ENCODE measurements at places on chromosomes 1 and 21. TPM values are rescaled to one million over a fixed set of nuclear protein-coding genes. Genes with fewer than 3 reads are reported as not detected.

DNA sequence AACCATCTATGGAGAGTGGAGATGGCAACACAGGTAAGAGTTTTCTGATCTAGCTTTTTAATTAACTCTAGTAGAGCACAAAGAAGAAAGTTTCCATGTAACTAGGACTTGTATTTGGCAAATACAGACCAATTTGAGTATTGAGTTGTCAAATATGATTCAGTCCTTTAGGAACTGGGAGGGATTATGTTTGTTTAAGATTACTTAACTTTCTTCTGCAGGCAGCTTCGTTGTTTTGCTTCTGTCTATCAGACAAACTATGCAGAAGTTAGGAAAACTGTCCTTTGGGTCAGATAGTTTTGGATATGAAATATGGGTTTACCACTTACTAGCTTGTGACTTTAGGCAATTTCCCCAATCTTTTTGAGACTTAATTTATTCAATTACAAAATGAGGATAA is 111.8 kb downstream of the POU2F1 start:
- no peak overlapping the region for H3K27ac ChIP-seq
- no peak for DNase-seq
- H3K4me1 ChIP-seq, result peaks cover 10% of the 10 kb centered on the region
- peaks cover 11% of the 10 kb centered on the region for H3K36me3 ChIP-seq
- no peaks in the 10 kb centered on the region for H3K27me3 ChIP-seq

- no peaks in the 10 kb centered on the region for H3K27me3 ChIP-seq
- H3K36me3 ChIP-seq, result peaks cover 14% of the 10 kb centered on the region
- H3K27ac ChIP-seq, result peak overlapping the region; percentile 100
- no peak for DNase-seq
- peak overlapping the region; percentile 100 for H3K4me3 ChIP-seq
Observed at GRCh38 chr1:23960291-23961020, 828 bp downstream of the PNRC2 start.

- DNase-seq, result no peak
- no peaks in the 10 kb centered on the region for H3K4me1 ChIP-seq
Observed at GRCh38 chr1:156409439-156409838, 40.4 kb downstream of the RHBG start.

DNA sequence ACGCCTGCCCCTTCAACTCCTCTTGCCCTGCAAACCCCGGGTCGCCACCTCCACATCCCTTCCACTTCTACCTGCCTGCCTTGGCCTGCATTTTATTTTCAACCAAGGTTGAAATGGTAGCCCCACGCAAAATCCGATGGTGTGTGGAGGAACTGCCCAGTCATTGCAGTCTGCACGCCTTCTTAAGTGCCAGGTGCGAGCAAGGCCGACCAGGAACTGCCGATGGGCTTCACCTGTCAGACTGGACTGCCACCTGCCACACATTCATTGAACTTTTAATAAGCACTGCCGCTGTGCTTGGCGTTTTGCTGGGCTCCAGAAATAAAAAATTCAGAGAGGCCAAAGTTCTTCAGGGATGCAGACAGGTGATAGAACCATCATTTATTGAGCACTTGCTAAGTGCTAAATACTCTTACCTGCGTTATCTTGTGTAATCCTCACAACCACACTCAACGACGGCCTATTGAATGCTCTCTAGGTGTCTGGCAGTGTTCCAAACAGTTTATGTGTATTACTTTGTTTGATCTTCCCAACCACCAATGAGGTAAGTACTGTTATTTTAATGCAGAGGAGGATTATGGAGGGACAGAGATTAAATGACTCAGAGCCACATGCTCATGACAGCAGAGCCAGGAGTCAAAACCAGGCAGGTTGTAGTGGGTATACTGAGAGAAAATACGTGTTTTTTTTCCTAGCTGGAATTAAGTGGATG is 36.2 kb downstream of the CACHD1 start:
- no peaks in the 10 kb centered on the region for H3K36me3 ChIP-seq
- peak overlapping the region; percentile 85 for H3K4me3 ChIP-seq
- no peak for DNase-seq
- peaks cover 47% of the 10 kb centered on the region for H3K4me1 ChIP-seq

- no peak for DNase-seq
- H3K4me1 ChIP-seq, result peaks cover 23% of the 10 kb centered on the region
- no peaks in the 10 kb centered on the region for H3K36me3 ChIP-seq
- H3K4me3 ChIP-seq, result no peak overlapping the region
- no peak overlapping the region for H3K27ac ChIP-seq
- H3K27me3 ChIP-seq, result peaks cover 47% of the 10 kb centered on the region
Observed at GRCh38 chr1:22267413-22268175, 124.7 kb upstream of the WNT4 start.

The PKLR gene
- 0.57 TPM for total RNA-seq

The CFHR4 gene
- total RNA-seq, result not detected

GRCh38 chr1:33232716-33233115 is 23.6 kb upstream of the ZNF362 start:
- no peaks in the 10 kb centered on the region for H3K36me3 ChIP-seq
- no peak overlapping the region for H3K4me3 ChIP-seq
- no peak for DNase-seq
- H3K4me1 ChIP-seq, result peaks cover 16% of the 10 kb centered on the region

- H3K36me3 ChIP-seq, result peaks cover 2% of the 10 kb centered on the region
- no peak overlapping the region for H3K27ac ChIP-seq
- peaks cover 4% of the 10 kb centered on the region for H3K4me1 ChIP-seq
- no peak overlapping the region for H3K4me3 ChIP-seq
Observed at GRCh38 chr1:10620776-10621175, 146.0 kb downstream of the PEX14 start.

DNA sequence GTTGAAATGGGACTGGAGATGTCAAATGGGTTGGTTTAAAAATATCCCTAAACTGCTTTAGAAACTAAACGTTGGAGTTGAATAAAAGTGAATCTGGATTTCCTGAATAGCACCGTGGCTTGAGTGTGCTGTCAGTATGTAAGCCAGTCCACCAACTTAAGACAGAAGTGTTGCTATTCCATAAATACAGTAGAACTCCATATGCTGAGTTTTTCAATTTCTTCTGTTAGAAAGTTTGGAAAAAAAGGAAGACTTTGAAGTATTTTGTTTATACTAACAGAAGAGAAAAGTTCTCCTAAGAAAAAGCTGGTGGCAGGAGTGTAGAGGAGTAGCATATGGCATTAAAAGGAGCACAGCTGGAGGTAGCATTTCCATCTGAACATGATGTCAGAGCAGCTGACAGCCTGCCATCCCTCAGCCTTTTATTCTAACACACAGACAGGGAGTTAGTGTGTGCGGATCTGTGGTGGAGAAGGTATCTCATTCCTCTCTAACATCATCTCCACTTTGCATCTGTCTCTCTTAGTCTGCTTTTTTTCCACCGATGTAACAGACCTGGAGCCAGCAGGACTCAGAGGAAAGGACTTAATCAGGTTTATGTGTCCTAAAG is at the start of gene ZBTB18:
Gene ZBTB18, plus strand, starts transcription at position 449 of the 610 bp plus-strand sequence. Its CDS starts 149 bp downstream, at position 598.
- DNase-seq, result no peak
- no peaks in the 10 kb centered on the region for H3K27me3 ChIP-seq
- peak within 1 kb of the TSS; percentile 98 for H3K27ac ChIP-seq

DNA sequence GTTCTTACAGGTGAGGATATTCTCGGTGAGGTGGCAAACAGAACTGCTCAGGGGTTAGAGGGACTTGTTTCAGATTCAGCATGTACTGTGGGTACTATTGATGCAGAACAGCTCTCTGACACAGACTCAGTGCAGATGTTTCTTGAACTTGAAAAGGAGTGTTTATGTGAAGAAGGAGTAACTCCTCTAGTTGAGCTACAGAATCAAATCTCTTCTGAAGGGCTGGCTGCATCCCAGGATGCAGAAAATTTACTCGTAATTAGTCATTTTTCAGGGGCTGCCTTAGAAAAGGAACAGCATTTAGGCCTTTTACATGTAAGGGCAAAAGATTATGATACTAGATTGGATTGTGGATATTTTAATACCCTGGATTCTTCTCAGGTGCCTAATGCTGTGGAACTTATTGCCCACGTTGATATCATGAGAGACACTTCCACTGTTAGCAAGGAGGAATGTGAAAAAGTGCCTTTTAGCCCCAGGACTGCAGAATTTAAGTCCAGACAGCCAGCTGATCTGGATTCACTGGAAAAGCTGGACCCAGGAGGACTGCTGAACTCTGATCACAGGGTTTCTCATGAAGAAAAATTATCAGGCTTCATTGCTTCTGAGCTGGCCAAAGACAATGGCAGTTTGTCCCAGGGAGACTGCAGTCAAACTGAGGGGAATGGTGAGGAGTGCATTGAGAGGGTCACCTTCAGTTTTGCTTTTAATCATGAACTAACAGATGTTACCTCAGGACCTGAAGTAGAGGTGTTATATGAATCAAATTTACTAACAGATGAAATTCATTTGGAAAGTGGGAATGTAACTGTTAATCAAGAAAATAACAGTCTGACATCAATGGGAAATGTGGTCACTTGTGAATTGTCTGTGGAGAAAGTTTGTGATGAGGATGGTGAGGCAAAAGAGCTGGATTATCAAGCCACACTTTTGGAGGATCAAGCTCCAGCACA is 79.6 kb upstream of the BMP8A start:
- no peak overlapping the region for H3K27ac ChIP-seq
- H3K4me3 ChIP-seq, result peak overlapping the region; percentile 83
- no peaks in the 10 kb centered on the region for H3K27me3 ChIP-seq
- DNase-seq, result no peak
- peaks cover 16% of the 10 kb centered on the region for H3K36me3 ChIP-seq

The JTB gene
- 75.0 TPM for total RNA-seq

GRCh38 chr1:18881642-18882431 is 20.5 kb downstream of the ALDH4A1 start:
- DNase-seq, result no peak
- H3K27me3 ChIP-seq, result no peaks in the 10 kb centered on the region
- no peak overlapping the region for H3K4me3 ChIP-seq
- peaks cover 9% of the 10 kb centered on the region for H3K36me3 ChIP-seq
- no peak overlapping the region for H3K27ac ChIP-seq

DNA sequence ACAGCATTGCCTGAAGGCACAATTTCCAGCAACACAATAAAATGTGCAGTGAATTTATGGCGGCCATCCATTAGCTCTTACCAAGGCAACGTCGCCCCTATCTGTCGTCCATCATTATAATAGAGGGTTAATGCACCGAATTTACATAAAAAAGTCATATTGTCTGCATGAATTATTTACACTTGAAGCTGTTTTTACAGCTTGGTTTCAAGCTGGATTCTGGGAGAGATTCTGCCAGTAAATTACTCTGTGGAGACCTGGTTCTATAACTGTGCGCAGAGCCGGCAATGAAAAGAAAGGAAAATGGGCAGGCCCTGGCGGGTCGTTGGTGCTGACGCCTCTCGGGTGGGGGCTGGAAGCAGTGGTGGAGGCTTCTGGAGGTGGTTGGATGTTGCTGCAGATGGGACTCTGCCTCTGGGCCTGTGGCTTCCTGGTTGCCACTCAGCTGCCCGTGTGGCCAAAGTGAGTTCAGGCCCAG is 48.9 kb upstream of the POU3F1 start:
- H3K36me3 ChIP-seq, result no peaks in the 10 kb centered on the region
- no peak overlapping the region for H3K4me3 ChIP-seq
- H3K27me3 ChIP-seq, result peaks cover 40% of the 10 kb centered on the region

- no peak overlapping the region for H3K4me3 ChIP-seq
- H3K36me3 ChIP-seq, result no peaks in the 10 kb centered on the region
- no peak for DNase-seq
- no peaks in the 10 kb centered on the region for H3K27me3 ChIP-seq
Observed at GRCh38 chr1:230728710-230729392, 14.9 kb upstream of the AGT start.

DNA sequence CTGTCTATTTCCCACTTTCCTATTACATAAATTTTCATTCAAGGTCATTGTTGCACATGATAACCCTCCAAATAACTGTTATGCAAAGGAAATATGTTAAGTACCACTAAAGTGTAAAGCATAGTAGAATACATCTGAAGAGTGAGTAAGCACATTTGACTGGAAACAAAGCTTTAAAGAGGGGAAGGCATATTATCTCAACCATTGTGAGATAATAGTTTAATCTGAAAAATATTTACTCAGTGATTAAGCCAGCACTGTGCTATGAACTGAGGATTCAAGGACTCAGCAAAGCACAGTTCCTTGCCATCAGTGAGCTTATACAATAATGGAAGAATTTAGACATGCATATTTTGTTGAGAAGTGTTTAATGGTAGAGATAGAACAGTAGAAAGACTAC is 127.4 kb downstream of the HMCN1 start:
- H3K36me3 ChIP-seq, result no peaks in the 10 kb centered on the region
- no peaks in the 10 kb centered on the region for H3K27me3 ChIP-seq
- no peak overlapping the region for H3K4me3 ChIP-seq
- no peak overlapping the region for H3K27ac ChIP-seq
- peaks cover 11% of the 10 kb centered on the region for H3K4me1 ChIP-seq
- no peak for DNase-seq

GRCh38 chr1:209249280-209249670 is 334.2 kb upstream of the CAMK1G start:
- no peak overlapping the region for H3K27ac ChIP-seq
- peaks cover 11% of the 10 kb centered on the region for H3K4me1 ChIP-seq
- H3K27me3 ChIP-seq, result peaks cover 11% of the 10 kb centered on the region
- H3K36me3 ChIP-seq, result no peaks in the 10 kb centered on the region
- no peak for DNase-seq
- no peak overlapping the region for H3K4me3 ChIP-seq

- peaks cover 31% of the 10 kb centered on the region for H3K36me3 ChIP-seq
- no peak overlapping the region for H3K4me3 ChIP-seq
- no peak for DNase-seq
- H3K27me3 ChIP-seq, result no peaks in the 10 kb centered on the region
- H3K4me1 ChIP-seq, result peaks cover 4% of the 10 kb centered on the region
Observed at GRCh38 chr1:204447190-204447589, 35.6 kb upstream of the PPP1R15B start.

GRCh38 chr1:161721738-161722343 is 497 bp downstream of the FCRLB start:
- no peak overlapping the region for H3K4me3 ChIP-seq
- peaks cover 8% of the 10 kb centered on the region for H3K4me1 ChIP-seq
- DNase-seq, result no peak
- no peak overlapping the region for H3K27ac ChIP-seq
- no peaks in the 10 kb centered on the region for H3K36me3 ChIP-seq

DNA sequence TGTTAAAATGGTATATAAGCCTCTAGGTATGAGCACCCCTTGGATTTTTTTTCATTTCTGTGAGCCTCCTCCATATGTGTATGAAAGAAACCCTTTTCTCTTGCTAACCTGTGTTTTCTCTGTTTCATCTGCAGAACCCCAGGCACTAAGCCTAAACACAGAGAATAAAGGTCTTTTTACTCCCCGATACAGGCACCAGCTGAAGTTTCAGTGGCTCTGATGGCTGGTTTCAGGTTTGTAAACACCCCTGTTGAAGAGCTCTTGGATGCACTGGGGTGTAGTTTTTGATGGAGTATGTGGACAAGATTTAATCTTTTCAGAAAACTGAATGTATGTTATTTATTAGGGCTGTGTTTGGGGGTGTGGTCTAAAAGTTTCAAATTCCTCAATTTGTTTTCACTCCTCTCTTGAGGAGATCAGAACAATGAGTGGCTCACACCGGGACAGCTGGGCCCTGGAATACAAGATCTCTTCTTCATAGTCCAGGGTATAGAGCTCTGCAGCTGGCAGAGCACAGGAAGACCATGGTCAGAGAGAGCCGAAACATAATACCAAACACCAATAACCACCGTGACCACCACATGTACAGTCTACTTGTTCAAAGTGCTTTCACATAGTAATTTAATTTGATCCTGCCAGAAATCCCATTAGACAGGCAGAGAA is 50.2 kb upstream of the VTCN1 start:
- H3K4me3 ChIP-seq, result no peak overlapping the region
- no peak overlapping the region for H3K27ac ChIP-seq
- peaks cover 8% of the 10 kb centered on the region for H3K36me3 ChIP-seq

GRCh38 chr1:55876276-55877060 is 661.3 kb upstream of the USP24 start:
- no peak overlapping the region for H3K27ac ChIP-seq
- DNase-seq, result no peak
- no peaks in the 10 kb centered on the region for H3K4me1 ChIP-seq
- peaks cover 16% of the 10 kb centered on the region for H3K27me3 ChIP-seq
- H3K36me3 ChIP-seq, result no peaks in the 10 kb centered on the region

GRCh38 chr1:40090652-40091355 is 6.2 kb downstream of the PPT1 start:
- no peak overlapping the region for H3K27ac ChIP-seq
- peaks cover 9% of the 10 kb centered on the region for H3K36me3 ChIP-seq
- DNase-seq, result no peak
- no peak overlapping the region for H3K4me3 ChIP-seq
